GM12878 (cell line): ENCODE measurements at places on chromosomes 5 and 9.

GRCh38 chr9:93654351-93654961 lies 78.1 kb downstream of the PHF2 start:
- DNase-seq = no peak

DNA sequence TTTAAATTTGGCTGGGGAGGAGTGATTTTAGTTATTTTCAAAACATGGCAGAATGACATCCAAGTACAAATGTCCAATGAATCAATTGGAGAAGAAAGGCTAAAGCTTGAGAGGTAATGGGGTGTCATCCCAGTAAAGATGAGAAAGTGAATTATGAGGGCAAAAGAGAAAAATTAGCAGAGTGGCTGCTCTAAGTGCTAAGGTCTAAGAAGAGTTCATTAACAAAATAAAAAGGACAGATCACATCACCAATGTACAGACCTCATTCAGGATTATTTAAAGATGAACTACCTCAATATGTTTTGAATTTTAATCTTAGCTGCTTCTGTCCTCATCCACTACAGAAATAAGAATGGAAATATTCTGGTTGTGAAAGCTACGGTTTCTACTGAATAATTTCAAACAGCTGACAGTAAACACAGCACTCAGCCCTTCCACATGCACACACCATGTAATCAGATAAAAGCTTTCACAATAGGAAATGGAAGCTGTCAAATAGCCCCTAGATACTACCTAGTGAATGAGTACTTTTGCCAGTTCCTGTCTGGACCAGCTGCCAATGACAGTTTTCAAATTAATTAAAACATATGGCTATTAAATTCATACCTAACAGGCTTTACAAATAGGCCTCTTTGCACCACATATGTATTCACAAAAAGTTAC lies 171.5 kb downstream of the SSBP2 start:
- DNase-seq = no peak

GRCh38 chr9:106296426-106296825 lies 566.5 kb upstream of the ZNF462 start:
- no peak for DNase-seq

DNA sequence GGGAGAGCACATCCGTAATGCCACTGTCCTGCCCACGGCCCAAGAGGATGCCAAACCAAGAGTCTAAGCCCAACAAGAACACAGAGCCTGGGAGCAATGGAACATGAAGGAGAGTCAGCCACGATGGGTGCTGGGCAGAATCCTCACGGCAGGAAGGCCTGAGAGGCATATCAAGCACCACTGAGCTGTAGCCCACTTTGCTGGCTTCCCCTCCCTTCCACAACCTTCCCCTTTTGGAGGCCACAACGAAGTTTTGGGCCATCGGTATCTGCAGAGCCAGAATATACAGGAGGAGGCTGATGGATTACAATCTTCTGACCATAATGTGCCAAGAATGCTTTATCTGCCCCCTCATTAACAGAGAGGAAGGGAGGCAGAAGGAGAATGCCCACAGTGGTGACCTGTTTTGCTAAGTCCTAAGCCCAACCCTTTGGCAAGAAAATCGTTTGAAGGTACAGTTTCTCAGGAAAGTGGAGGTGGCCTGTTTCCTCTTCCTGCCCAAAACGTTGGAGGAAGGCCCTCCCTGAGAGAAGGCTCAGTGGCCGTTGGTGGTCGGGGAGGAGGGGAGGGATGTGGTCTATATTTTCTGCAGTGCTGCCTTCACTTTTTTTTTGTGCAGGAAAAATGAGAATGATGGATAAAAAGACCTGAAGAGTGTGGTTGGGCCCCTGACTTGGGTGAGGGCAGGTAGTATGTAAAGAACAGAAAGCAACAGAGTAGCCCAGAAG lies 26.2 kb downstream of the MACROH2A1 start:
- no peak for DNase-seq

DNA sequence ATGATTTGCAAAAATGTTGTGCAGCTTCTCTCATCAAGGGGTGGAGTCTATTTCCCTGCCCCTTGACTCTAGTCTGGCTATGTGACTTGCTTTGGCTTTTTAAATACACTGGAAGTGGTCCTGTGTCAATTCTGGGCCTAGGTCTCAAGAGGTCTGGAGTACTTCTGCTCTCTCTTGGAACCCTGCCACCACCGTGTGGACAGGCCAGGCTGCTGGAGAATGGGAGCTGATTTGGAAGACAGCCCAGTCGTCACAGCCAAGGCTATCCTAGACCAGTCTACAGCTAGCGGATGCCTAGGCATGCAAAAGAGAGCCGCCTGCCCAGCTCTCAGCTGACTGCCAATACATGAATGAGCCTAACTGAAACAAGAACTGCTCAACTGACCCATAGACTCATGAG lies 56.7 kb upstream of the CLINT1 start:
- no peak for DNase-seq

DNA sequence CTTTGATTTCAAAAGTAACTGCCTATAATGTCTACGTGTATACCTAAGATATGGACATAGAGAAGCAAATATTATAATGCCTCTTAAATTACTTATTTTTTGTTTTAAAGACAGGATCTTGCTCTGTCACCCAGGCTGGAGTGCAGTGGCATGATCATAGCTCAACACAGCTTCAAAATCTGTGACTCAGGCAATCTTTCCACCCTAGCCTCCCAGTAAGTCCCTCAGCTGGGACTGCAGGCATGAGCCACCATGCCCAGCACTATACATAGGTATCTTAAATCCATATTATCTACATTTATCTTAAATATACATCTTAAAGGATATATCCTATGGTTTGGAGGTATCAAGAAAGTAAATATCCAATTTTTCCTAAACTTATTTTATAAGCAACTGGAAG lies 261.2 kb downstream of the ARL15 start:
- no peak for DNase-seq

GRCh38 chr9:125177888-125178287 lies 11.7 kb downstream of the PPP6C start:
- DNase-seq = no peak

GRCh38 chr9:113532809-113533190 lies 69.3 kb downstream of the RGS3 start:
- DNase-seq = no peak

DNA sequence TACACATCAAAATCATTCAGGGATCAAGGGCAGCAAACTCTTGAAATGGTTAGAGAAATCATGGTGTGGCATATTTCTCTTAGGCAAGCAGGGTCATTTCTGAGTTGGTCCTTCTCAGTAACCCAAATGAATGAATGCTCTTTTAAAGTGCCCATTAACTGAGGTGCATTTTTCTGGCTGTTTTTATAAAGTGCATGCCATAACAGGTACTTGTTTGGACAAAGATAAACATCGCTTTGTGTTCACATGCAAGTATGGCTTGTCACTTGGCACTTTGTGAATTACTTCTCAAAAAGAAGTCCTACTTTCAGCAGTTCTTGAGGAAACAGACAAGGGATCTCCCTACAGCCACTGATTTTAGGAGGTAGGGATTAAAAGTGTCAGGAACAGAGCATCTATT lies 64.8 kb upstream of the IFNE start:
- no peak for DNase-seq

DNA sequence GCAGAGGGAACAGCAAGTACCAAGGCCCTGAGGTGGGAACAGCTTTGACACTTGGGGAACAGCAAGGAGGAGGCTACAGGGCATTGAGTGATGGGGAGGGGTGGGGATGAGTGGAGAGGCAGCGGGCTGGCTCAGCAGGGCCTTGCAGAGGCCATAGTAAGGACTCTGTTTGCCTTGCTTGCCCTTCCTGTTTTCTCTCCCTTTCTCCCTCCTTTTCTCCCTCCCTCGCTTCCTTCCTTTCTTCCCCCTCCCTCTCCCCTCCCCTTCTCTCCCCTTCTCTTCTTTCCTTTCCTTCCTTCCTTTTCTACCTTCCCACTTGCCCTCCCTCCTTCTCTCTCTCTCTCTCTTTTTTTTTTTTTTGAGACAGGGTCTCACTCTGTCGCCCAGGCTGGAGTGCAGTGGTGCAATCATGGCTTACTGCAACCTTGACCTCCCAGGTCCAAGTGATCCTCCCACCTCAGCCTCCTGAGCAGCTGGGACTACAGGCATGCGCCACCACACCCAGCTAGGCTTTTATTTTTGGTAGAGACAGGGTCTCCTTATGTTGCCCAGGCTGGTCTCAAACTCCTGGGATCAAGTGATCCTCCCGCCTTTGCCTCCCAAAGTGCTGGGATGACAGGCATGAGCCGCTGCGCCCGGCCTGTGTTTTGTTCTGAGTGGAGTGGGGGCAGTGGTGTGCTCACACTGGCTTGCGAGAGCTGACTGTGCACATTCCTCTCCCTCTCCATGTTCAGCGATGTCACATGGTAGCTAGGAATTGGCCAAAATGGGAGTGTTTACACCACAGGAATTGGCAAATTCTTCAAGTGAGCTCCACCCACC lies 17.1 kb downstream of the IER5L start:
- DNase-seq = no peak

- no peak for DNase-seq
These were observed 64.2 kb upstream of the STK32A start for GRCh38 chr5:147170603-147171002.

DNA sequence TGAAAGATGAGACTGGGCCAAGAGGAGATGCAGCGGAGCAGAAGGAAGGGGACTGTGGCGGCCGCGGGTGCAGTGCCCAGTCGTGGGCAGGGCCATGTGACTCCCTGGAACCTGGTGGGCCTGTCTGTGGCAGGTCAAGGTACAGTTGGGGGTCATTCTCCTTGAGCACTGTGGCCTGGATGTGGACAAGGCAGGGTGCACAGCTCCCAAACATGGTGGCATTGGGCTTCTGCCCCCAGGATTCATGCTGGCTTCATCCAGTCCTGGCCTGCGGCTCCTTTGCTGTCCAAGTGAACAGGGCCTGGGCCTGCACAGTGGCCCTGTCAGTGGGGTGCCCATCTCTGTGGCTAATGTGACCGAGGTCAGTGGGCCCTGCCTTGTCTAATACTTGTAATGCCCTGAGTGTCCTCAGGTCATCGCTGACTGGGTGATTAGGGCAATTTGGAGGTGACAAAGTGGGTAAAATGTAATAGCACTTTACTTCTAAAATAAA lies 39.9 kb downstream of the CEP72 start:
- no peak for DNase-seq

DNA sequence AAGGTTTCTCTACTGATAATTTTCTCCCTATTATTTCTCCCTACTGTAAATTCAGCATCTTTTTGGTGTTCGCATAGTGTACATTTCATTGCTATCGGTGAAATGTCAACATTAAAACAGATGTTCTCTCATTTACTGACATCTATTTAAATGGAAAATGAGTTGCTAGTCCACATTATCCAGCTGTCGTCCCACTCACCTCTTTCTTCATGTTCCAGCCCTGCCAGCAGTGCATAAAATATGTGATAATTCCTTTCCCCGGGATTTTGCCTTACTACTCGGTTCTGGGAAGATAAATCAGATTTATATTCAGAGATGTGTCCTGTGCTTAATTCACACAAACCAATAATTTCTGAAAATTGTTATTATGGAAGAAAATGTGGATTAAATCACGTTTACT lies 155.8 kb downstream of the MYO10 start:
- DNase-seq = no peak

- DNase-seq = no peak
These were observed 249.1 kb downstream of the DIRAS2 start for GRCh38 chr9:90393365-90394152.

- no peak for DNase-seq
These were observed 135.0 kb upstream of the FBN2 start for GRCh38 chr5:128673000-128673399.

DNA sequence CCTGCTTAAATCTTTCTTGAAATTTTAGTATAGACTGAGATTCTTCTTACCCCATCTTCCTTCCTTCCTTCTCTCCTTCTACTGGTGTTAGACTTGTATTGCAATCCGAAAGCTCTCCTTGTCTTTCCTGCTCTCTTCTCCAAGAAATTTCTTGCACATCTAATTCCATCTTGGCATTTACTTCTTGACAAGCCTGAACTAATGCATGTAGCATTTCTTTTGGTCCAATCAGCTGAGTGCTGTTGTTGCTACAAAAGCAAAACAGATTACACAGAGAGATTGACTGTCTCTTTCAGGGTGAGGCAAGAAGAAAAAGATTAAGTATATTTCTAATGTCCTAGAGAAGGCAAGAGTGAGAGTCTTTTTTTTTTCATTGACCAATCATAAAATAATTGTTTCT lies 51.6 kb upstream of the MAP1B start:
- DNase-seq = no peak

GRCh38 chr9:74771672-74772071 lies 116.0 kb downstream of the TRPM6 start:
- no peak for DNase-seq

DNA sequence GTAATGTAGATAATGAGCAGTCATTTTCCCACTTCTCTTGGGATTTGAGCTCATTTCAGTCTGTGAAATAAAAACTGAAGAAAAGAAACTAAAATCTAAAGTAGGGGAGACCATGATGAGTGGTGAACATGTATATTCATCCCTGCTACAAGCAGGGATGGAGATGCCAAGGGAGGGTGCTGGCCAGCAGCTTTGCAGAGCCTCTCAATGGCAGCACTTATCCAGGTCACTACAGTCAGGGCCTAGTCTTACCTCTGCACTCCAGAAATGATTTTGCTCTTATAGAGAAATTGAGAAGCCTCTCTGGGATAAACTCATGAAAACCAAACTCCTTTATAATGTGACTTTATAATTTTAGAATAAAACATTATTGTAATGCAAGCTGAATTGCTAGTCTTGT lies 317.6 kb downstream of the FBXL17 start:
- no peak for DNase-seq

GRCh38 chr5:132273631-132274030 lies 16.1 kb downstream of the PDLIM4 start:
- DNase-seq = no peak

DNA sequence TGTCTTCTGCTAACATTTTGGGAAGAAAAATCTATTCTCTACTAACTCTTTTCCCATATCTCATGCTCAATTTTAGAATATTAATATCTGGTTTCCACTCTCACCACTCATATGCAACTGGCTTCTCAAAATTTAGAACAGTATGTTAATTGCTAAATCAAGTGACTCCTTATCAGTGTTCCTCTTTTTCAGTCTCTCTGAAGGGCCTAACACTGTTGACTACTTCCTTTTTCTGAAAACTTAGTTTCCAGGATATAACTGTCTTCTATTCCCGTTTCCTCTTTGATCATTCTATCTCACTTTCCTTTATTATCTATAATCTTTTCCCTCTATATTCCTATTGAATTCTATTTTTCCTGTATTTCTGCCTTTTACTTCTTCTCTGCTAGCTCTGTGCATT lies 1717.2 kb upstream of the C9orf72 start:
- DNase-seq = no peak

DNA sequence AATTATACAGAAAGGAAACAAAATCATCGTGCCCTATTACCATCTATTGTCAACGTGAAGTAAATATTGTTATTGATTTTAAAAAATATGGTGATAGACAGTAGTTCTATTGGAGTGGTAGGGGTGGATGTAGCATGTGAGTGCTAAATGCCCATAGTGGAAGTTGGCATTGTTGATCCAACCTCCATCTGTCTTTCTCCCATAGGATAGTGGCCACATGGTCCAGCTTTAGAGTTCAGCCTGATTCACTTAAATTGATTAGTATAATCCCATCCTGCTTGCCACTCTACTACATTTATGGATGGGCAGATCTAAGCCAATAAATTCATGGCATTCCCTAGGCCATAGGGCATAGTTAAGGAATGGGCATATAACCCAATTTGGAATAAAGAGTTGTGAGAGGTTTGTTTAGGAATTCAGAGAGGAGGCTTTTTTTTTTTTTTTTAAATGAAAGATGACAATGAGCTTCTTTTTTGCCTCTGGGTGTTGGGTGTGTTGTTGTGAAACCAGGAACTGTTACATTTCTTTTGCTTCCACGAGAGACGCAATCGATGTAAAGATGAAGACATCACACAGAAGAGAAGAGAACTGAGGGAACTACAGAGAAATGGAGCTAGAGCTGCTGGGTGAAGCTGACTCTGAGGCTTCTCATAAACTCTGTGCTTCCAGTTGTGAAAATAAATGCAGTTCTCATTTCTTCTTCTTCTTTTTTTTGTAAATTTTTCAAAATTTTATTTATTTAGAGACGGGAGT lies 12.5 kb upstream of the CHD1 start:
- DNase-seq = no peak
